ENCODE measurements at places on chromosomes 3 and 15.

DNA sequence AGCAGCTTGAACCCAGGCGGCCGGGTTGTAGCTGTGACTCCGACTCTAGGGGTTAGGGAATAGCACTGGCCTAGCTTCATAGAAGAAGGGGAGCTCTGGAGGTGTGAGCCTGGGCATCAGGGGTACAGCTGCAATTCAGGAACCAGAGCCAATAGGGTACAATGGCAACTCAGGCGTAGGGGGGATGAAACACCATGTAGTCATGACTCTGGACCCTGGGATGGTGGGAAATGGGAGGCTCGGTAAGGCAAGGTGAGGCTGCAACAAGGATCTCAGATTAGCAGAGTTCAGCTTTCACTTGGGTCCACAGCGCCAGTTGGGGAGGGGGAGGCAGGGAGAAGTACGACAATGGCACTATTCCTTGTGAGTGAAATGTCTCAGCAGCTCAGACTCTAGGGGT is 210.2 kb upstream of the LYSMD4 start:
- DNase-seq, result no peak

GRCh38 chr15:85819938-85820337 is 25.2 kb upstream of the KLHL25 start:
- no peak for DNase-seq

GRCh38 chr3:68142441-68142840 is 488.0 kb upstream of the SUCLG2 start:
- DNase-seq, result no peak

DNA sequence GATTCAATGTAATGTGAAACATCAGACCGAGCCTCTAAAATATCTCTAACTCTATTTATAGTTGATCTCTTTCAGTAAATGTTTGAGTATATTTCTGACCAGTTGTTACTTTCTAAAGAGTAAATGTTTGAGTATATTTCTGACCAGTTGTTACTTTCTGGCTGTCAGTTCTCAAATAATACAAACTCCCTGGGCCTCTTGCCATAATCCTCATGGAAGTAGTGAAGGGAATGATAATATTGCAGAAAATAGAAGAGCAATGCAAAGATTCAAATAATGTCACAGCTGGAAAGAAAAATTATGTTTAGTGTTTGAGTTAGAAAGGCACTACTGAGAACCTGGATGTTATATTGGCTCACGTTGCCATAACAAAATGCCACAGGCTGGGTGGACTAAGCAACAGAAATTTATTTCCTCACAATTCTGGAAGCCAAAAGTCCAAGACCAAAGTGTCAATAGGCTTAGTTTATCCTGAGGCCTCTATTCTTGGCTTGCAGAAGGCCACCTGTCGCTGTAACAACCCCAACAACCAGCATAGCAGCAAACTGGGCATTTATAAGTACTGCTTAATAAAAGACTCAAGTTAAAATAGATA is 470.6 kb upstream of the BCHE start:
- DNase-seq, result no peak

DNA sequence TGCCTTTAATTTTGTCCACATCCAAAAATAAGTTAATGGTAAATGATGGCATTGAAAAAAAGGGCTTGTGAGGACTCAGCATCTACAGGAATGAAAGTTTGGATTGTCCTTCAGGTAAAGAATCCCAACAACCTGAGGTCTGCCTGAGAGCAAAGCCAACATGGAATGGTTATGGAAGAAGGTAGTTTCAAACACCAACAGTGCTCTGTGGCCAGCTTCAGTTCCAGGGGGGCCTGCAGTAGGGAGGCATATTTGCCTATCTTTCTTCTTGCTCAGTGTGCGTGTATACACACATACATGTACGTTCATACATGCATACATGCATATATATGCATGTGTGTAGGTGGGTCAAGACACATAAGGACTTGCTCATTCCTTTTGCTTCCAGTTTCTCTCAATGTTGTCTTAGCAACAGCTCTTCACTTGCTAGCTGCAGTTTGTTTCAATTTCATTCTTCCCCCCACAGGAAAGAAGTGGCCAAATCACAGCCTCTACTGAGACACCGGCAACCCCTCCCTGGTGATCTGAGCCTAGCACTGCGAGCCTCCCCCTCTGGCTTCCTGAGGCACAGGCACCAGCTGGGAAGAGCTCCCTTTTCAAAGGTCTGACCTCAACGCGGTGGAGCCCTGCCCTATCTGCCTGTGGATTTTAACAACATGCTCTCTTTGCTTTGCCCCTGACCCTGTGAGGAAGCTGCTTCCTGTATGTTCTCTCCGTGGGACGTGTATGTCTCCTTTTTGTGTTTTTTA is 146.2 kb downstream of the KLF13 start:
- DNase-seq, result peak; percentile 73

Measured in RPMI7951 (cell line).